Activated naive CD8-positive, alpha-beta T cell treated with anti-CD3 and anti-CD28 coated beads, Interleukin-2, amount 10 ng/mL, durations not matched to agents 7 days and 5 days (primary cell): ENCODE measurements at places on chromosomes 16 and 17. TPM values are rescaled to one million over a fixed set of nuclear protein-coding genes. Genes with fewer than 3 reads are reported as not detected.

DNA sequence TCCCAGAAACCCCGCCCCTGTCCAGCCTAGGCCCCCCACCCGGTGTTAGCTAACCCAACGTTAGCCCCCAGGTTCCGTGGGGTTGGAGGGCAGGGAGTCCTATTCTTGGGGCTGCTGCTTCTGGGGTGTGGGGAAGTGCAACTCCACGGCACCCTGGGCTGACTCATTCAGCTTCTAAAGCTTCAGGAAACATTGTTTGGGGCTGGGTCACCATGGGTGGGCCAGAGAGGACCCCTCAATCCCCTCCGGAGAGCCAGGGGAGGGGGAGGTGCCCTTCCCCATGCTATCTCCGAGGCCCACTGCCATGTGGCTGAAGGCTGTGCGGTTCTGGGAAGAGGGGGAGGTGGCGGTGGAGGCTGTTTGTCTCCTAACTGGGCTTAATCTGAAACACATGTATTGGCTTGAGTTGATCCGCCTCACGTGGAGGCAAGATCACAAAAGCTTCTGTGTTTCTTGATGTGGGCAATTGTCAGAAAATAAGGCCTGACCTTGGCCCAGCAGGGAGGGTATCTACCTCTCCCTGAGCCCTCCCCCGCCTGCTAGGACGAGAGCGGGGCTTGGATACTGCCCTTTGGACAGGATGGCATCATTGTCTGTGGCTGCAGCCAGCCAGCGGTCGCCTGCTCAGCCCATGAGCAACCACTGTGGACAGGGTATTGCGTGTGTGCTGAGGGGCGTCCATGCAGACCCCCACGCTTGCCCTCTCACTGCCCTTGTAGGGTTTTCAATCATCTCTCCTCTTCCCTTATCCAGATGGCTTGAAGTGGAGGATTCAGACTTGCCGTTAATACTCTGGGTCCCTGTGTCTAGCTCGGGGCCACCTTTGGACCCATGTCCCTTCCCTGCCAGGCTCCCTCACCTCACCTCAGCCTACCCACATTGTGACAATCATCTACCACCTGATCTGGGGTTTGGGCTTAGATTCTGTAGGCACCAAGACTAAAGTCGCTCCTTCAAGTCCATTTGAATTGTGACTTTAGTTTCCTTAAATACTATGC is 1.3 kb downstream of the SERPINF1 start:
- H3K36me3 ChIP-seq: no peaks in the 10 kb centered on the region
- H3K4me1 ChIP-seq: peaks cover 23% of the 10 kb centered on the region
- H3K4me3 ChIP-seq: peak overlapping the region; percentile 43
- peak overlapping the region; percentile 85 for H3K27ac ChIP-seq
- H3K27me3 ChIP-seq: peaks cover 2% of the 10 kb centered on the region

GRCh38 chr16:50967827-50968612 is 183.1 kb downstream of the SALL1 start:
- H3K4me1 ChIP-seq: no peaks in the 10 kb centered on the region
- H3K36me3 ChIP-seq: no peaks in the 10 kb centered on the region
- no peaks in the 10 kb centered on the region for H3K27me3 ChIP-seq
- no peak overlapping the region for H3K27ac ChIP-seq
- DNase-seq: no peak
- no peak overlapping the region for H3K4me3 ChIP-seq

DNA sequence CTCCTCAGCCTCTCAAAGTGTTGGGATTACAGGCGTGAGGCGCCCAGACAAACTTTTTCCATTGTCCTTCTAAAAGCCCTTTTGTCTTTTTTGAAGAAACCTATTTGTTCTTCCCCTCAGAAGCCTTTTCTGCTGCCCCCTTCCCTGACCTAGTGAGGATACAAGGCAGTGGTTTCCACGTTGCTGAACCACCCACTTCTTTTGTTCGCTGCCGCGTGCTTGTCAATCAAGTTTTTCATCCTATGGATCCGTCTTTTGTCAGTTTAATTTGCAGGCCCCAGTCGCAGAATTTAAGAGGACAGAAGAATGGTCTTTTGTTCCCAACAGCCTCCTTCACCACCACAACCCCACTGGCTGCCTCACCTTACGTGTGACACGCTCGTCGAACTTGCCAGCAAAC is 20.2 kb upstream of the GNG13 start:
- peaks cover 10% of the 10 kb centered on the region for H3K27me3 ChIP-seq
- H3K4me3 ChIP-seq: no peak overlapping the region
- no peaks in the 10 kb centered on the region for H3K36me3 ChIP-seq
- peaks cover 9% of the 10 kb centered on the region for H3K4me1 ChIP-seq
- no peak for DNase-seq
- H3K27ac ChIP-seq: no peak overlapping the region

- no peaks in the 10 kb centered on the region for H3K36me3 ChIP-seq
- H3K27me3 ChIP-seq: peaks cover 93% of the 10 kb centered on the region
- no peak overlapping the region for H3K4me3 ChIP-seq
- H3K27ac ChIP-seq: no peak overlapping the region
- peaks cover 8% of the 10 kb centered on the region for H3K4me1 ChIP-seq
These were observed 7.2 kb downstream of the SRCIN1 start for GRCh38 chr17:38598536-38598935.

GRCh38 chr17:79393358-79394052 is 217.3 kb downstream of the RBFOX3 start:
- no peaks in the 10 kb centered on the region for H3K4me1 ChIP-seq
- H3K27ac ChIP-seq: no peak overlapping the region
- DNase-seq: peak; percentile 84
- no peak overlapping the region for H3K4me3 ChIP-seq

GRCh38 chr16:63530208-63530607 is 1494.0 kb upstream of the CDH8 start:
- no peak overlapping the region for H3K27ac ChIP-seq
- DNase-seq: no peak
- no peaks in the 10 kb centered on the region for H3K27me3 ChIP-seq
- H3K4me1 ChIP-seq: no peaks in the 10 kb centered on the region

DNA sequence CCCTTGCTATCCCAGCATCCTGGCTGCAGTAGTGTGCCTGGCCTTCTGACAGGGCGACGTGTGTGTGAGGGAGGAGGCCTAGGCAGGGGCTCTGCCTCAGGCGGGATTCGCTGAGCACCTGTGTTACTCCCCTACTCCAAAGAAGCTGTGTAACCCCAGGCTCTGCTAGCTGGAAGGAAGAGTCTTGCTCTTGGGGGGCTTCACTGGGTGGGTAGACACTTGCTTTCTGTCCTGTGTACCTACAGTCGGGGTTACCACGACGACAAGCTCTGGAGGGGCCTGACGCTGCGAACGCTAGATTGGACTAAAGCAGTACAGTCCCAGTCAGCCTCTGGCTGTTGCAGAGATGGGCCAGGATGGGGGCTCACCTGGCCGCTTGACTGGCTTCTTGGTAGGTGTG is 9.5 kb downstream of the EXOC7 start:
- peaks cover 4% of the 10 kb centered on the region for H3K4me1 ChIP-seq
- DNase-seq: no peak
- H3K27me3 ChIP-seq: no peaks in the 10 kb centered on the region
- H3K4me3 ChIP-seq: no peak overlapping the region

DNA sequence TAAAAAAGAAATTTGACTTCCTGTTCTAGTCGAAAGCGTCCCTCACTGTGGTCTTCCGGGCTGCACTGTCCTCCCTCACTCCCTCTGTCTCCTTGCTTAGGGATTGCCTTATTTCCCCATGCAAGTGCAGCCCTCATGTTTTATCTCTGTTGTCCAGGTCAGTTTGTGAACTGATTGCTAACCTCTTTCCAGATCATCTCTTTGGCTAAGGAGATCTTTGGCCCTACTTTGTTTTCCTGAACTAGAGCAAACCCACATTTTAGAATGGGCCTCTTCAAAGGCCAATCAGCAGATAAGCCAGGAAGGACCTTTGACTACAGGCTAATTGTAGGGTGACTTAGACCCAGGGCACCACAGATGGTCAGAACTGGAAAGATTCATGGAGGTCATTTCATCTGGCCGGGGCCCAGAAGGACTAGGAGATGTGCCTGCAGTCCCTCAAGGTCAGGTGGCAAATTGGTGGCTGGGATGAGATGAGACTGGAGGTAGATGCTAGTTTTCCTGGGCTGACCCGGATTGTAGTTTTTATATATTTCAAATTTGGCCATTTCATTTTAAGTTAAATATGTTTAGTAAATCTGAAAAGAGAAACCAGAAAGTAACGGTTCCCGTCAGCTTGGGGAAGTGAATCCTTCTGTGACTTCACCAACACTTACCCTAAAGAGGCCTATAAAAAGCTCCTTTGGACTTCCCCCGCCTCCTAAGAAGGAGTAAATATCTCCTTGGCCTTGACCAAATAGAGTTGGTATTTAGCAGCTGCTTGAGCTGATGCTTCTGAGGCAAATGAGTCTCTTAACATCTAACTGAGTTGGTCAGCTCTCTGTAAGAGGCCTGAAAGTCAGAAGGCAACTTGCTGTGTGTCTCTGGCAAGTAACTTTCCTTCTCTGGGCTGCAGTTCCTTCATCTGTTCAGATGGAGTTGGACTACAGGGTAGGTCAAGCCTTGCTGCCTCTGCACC is 6.2 kb upstream of the SLC25A19 start:
- DNase-seq: no peak
- no peaks in the 10 kb centered on the region for H3K27me3 ChIP-seq
- no peak overlapping the region for H3K4me3 ChIP-seq
- no peaks in the 10 kb centered on the region for H3K36me3 ChIP-seq

- peaks cover 6% of the 10 kb centered on the region for H3K27me3 ChIP-seq
- no peak for DNase-seq
- H3K36me3 ChIP-seq: peaks cover 5% of the 10 kb centered on the region
- H3K4me3 ChIP-seq: peak overlapping the region; percentile 74
- peaks cover 9% of the 10 kb centered on the region for H3K4me1 ChIP-seq
These were observed 483 bp downstream of the LLGL2 start for GRCh38 chr17:75525806-75526554.

- no peaks in the 10 kb centered on the region for H3K27me3 ChIP-seq
- no peak overlapping the region for H3K4me3 ChIP-seq
- H3K36me3 ChIP-seq: peaks cover 6% of the 10 kb centered on the region
- no peak for DNase-seq
- peaks cover 14% of the 10 kb centered on the region for H3K4me1 ChIP-seq
These were observed 11.7 kb downstream of the C17orf67 start for GRCh38 chr17:56821847-56822534.

DNA sequence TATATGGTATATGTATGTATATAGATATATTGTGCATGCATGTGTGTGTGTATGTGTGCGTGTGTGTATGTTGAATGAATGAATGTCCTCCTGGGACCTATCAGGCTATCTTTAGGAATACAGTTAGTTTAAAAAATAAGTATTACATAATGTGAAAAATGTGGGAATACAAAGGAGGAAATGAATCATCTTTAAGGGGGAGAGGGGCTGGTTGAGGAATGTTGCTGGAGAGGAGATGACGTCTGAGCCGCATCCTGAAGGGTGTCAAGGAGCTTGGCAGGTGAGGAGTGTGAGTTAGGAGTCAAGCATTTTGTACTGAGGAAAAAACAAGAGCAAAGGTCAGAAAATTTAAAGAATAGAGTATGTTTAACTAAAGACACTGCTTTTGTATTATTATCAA is 62.4 kb upstream of the NLK start:
- H3K27ac ChIP-seq: no peak overlapping the region
- H3K36me3 ChIP-seq: no peaks in the 10 kb centered on the region
- H3K27me3 ChIP-seq: peaks cover 28% of the 10 kb centered on the region
- no peak overlapping the region for H3K4me3 ChIP-seq

GRCh38 chr17:30450125-30451027 is 26.8 kb upstream of the GOSR1 start:
- no peaks in the 10 kb centered on the region for H3K4me1 ChIP-seq
- DNase-seq: no peak
- peaks cover 45% of the 10 kb centered on the region for H3K36me3 ChIP-seq
- no peaks in the 10 kb centered on the region for H3K27me3 ChIP-seq
- H3K27ac ChIP-seq: no peak overlapping the region
- no peak overlapping the region for H3K4me3 ChIP-seq

DNA sequence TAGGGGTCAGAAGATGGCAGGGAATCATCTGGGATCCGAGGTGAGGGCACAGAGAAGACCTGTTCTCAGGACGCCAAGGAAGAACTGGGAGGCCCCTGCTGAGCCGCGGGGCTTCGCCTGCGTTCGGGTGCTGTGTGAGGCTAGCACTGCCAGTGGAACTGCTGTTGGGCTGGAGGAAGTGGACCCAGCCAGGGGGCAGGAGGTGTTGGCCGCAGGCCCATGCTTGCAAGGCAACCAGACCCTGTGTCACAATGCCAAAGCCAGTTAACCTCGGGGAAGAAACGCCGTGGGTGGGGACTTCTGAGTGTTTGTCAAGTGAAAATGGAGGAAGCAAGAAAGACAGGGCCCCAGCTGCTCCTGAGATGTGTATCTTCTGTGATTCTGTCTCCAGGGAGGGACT is 185.5 kb downstream of the LGALS9B start:
- peaks cover 8% of the 10 kb centered on the region for H3K27me3 ChIP-seq
- H3K27ac ChIP-seq: no peak overlapping the region
- H3K4me3 ChIP-seq: no peak overlapping the region
- H3K36me3 ChIP-seq: peaks cover 1% of the 10 kb centered on the region
- no peak for DNase-seq

DNA sequence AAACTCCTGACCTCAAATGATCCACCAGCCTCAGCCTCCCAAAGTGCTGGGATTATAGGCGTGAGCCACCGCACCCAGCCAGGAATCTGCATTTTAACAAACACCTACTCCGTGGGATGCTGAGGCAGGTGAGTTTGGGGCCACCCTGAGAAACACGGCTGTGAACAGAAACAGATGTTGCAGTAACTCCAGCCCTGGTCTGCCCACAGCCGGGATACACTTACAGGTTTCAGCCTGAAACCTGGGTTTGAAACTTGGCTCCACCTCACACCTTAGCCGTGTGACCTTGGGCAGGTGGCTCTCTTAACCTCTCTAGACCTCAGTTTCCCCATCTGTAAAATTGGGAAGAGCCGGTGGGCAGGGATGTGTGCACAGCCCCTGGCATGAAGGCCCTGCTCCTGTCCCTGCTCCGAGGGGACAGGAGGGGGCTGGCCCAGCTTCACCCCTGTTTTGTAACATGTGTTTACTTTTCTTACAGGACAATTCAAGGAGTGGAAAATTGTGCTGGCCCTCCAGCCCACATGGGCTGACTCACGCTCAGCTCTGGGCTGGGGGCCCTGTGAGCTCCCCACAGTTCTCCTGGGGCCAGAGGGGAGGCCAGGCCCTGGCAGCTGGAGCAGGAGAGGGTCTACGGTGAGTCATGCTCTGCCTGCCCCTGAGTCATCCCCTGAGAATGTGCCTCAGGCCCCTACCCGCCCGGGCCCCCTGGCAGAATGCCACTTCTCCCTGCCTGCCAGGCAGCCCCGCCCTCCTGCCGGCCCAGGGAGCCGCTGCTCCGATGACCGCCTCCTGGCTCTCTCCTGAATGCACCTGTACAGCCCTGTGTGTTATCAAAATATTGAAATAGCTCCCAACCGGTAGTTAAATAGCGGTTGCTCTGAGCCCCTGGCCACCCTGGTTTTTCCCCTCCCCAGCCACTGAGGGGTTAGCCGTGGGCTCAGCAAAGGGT is 7.7 kb upstream of the PPL start:
- no peak overlapping the region for H3K27ac ChIP-seq
- H3K27me3 ChIP-seq: peaks cover 6% of the 10 kb centered on the region
- no peak for DNase-seq

Gene ZNF174
- 15.5 TPM for total RNA-seq

Gene TMEM98
- not detected for total RNA-seq

Gene MARVELD3
- not detected for total RNA-seq
